Stimulated activated CD8-positive, alpha-beta memory T cell treated with anti-CD3 and anti-CD28 coated beads, Interleukin-4, amount 100 ng/mL, for 1 hour (primary cell): ENCODE measurements at places on chromosomes 3 and 15.

- no peak for DNase-seq
Measured at GRCh38 chr3:148066802-148067201, 630.9 kb upstream of the AGTR1 start.

GRCh38 chr15:75606711-75607699 is 18.5 kb downstream of the SNUPN start:
- DNase-seq = no peak

GRCh38 chr15:98596885-98597392 is 51.4 kb upstream of the IGF1R start:
- no peak for DNase-seq

- DNase-seq = no peak
Measured at GRCh38 chr15:95291898-95292472, 1038.5 kb upstream of the NR2F2 start.

DNA sequence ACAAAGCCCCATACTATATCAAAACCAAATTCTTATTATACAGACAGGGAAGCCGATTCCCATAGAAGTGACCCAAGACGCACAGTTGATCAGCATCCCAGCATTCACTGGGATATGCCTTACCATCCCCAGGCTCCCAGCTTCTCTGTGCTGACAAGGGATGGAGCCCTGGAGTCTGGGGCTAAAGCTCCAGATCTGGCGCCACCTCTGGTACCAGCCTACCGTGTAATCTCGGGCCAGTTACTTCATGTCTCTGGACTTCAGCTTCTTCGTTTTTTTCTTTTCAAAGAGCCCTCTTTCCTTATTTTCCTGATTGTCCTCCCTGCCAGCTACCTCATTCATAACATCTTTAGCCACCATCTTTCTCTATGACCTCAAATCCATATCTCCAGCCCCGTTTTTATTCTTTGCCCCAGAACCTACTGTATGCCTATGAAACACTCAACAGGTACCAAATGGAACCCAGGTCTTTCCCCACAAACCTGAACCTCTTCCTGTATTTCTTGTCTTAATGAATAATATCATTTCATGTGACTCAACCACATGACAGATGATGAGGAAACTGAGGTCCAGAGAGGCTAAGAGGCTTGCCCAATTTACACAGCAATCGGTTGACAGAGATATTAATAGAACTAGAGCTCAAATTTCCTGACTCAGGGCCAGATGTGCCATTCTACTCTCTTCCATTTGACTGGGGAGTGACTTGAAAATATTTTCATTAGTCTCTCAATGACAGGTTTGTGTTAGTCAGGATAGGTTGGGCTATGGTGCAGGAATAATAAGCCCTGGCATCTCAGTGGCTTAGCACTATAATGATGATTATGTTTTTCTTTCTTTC is 85.4 kb upstream of the TLE3 start:
- no peak for DNase-seq

- peak; percentile 63 for DNase-seq
Measured at GRCh38 chr3:46895204-46895660, 17.7 kb downstream of the PTH1R start.

DNA sequence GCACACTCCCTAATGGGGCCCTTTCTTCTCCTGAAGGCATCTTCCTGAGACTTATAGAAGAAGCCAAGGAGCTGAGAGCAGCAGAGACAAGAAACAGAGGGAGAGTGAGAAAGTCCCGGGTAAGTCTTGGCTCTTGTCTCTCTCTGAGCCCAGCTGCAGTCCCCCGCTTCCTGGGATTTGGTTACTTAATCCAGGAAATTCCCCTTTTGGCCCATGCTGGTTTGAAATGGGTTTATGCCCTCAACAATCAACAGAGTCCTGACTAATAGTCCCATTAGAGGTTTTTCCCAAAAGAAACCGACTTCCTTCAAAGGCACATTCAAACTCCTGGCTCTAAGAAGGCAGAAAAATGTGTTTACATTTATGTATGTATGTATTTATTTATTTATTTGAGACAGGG is 22.0 kb downstream of the TMEM158 start:
- no peak for DNase-seq

- DNase-seq = no peak
Measured at GRCh38 chr3:59290358-59290757, 240.5 kb upstream of the CFAP20DC start.

GRCh38 chr3:44992555-44993470 is 16.8 kb downstream of the EXOSC7 start:
- no peak for DNase-seq

DNA sequence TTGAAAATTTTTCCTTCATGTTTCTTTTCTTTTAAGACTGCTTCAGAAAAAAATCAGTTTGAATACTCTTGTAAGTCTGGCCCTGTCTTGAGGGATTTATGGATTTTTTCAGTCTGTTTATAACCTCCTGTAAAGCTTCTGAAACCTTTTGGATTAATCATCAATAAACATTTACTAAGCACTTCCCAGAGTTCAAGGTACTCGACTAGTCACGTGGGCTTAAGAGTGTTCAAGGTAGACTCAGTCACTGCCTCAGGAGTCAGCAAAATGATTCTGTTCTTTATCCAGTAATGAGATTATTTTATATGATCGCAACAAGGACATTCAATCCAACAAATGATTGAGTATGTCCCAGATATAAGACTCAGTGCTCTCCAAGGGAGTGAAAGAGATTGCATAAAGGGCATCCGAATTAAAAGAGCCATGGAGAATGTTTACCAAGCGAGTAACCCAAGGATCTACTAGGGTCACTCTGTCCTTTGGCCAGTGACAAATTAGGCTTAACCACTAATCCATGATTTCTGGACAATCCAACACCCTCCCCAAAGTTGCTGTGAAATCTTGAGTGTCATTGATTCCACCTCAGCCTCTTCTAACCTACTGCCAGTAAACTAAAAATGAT is 726.6 kb upstream of the NAALADL2 start:
- no peak for DNase-seq

GRCh38 chr3:51971350-51971749 is 2.5 kb downstream of the ABHD14B start:
- no peak for DNase-seq

- no peak for DNase-seq
Measured at GRCh38 chr15:78768096-78768495, 43.2 kb downstream of the ADAMTS7 start.

DNA sequence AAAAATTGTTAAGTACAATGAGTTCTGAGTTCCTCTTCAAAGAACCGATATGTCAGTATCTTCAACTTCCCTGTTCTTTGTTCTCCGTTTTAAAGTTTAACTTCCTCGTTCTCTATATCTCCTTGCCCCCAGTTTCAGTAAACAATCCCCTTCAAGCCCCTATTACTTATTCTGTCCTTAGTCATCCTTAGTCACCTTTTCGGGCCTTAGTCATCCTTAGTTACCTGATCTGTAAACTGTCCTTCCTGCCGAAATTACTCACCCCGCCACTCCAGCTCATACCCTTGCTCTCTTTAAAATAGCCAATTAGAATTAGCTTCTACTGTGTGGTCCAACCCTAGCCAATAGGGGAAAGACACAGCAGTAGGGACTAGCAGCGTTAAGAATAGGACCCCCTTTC is 1165.6 kb downstream of the NSUN3 start:
- DNase-seq = no peak

DNA sequence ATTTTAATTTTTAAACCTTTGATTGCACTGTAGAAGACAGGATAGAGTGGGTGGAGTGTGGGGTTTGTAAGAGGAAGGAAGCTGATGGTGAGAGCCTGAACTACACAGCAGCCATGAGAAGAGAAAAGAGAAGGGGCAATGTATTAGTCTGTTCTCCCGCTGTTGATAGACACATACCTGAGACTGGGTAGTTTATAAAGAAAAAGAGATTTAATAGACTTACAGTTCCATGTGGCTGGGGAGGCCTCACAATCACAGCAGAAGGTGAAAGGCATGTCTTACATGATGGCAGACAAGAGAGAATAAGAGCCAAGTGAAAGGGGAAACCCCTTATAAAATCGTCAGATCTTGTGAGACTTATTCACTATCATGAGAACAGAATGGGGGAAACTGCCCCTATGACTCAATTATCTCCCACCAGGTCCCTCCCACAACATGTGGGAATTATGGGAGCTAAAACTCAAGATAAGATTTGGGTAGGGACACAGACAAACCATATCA is 37.3 kb downstream of the STARD5 start:
- DNase-seq = no peak

- no peak for DNase-seq
Measured at GRCh38 chr3:180188512-180189309, 152.0 kb upstream of the PEX5L start.

GRCh38 chr3:69406163-69406562 is 20.3 kb upstream of the FRMD4B start:
- no peak for DNase-seq
